ENCODE measurements at places on chromosomes 12 and 14.

- DNase-seq: no peak
Observed at GRCh38 chr14:96102081-96102856, 63.1 kb downstream of the C14orf132 start.

DNA sequence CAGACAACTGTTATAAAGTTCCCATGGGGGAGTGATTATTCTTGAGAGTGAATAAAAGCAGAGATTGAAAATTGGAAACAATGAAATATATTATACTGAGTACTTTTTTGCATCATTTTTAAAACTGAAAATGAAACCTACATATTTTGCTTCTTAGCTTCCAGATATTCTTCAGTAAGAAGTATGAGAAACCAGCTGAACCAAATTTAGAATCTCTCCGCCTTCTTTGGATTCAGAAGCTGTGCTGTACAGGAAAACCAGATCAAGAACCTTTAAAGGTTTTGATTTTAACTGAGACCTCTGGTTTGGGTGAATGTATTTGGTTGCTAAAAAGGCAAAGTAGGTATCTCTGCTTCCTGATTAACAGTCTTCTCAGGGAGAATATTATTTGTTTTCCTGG, 109.4 kb downstream of the AKAP6 start:
- DNase-seq: no peak

DNA sequence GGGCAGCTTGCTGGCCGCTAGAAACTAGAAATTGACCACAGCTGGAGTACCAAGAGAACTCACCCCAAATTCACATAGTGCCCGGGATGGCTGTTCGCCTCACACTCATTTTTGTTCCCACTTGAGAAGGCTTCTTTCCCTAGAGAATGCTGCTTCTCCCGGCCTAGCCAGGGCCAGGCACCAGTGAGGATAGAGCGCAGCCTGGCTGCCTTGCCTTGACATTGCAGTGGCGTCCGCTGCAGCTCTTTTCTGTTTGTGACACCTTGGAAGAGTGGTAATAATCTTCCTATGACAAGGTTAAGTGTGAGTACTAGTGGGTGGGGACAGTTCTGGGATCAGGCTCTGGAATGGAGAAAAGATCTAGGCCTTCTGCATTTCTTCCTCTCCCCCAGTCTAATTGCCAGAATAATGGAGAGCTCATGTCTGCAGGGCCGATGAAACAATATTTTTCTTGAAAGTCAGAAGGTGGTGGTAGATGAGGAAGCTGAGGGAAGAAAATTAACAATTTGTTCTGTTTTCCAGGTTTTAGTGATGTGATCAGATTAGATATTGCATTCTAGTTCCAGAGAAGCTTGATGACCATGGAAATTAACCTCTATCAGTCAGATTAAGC, 3.7 kb downstream of the TMEM253 start:
- DNase-seq: peak; percentile 55

DNA sequence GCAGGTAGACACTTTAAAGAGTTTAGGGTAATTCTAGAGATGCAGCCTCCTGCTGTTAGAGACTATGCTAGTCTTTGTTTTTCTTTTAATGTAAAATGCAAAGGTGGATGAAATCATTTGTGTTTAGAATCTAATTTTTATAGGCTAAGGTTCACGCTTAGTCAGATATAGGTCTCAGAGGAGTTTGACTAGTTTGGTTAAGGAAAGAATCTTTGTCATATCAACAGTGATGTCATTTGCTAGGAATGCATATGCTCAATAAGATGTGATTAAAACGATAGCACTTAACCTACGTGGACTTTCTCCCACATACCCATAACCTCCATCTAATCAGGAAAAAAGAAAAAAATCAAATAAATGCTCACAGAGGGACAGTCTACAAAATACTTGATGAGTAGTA, 859.3 kb upstream of the ATXN7L3B start:
- no peak for DNase-seq

DNA sequence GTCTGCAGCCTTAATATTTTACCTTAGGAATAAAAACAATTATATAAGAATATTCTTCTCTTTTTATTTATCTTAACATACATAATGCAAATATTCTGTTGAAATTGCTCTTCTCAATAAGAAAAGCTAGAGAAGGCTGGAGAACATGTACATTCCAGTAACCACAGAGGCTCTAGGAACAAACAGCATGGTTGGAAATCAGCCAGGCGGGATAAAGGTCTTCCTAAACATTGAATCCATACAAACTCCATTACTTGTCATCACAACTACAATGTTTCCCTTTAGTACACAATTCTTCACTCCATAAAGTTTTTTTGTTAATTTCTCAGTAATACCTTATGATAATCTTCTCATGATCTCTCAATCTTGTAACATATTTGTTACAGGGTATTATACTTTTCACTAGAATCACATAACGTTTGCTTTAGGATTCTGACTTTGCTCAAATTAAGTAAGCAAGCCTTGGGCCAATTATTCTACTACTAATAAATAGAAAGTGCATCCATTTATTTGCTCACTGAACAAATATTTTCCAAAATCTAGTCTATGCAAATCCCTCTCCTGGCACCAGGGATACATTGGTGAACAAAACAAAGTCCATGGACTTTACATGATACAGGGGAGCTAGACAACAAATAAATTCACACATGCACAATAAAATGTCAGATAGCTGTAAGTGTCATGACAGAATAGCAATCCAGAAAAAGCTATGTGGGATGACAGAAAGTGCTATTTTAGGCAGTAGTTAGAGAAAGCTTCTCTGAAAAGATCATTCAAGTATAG, 237.5 kb upstream of the TMTC1 start:
- DNase-seq: no peak

DNA sequence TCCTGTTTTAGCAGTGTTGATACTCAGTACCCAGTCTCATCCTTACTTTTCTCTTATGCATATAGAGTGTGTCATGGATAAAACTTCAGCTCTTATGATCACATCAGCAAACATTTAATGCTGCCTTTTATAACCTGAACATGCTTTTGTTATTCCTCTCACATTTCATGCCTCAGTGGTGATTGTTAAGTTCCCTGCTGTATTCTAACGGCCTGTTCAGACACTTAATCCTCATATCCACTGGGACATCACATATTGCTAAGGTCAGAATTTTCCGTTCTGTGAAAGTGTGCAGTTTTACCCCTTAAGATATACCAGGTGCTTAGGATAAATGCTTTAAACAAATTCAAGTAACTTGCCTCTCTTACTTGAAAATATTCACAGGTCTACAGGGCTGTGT, 268.7 kb upstream of the SEL1L start:
- DNase-seq: no peak

DNA sequence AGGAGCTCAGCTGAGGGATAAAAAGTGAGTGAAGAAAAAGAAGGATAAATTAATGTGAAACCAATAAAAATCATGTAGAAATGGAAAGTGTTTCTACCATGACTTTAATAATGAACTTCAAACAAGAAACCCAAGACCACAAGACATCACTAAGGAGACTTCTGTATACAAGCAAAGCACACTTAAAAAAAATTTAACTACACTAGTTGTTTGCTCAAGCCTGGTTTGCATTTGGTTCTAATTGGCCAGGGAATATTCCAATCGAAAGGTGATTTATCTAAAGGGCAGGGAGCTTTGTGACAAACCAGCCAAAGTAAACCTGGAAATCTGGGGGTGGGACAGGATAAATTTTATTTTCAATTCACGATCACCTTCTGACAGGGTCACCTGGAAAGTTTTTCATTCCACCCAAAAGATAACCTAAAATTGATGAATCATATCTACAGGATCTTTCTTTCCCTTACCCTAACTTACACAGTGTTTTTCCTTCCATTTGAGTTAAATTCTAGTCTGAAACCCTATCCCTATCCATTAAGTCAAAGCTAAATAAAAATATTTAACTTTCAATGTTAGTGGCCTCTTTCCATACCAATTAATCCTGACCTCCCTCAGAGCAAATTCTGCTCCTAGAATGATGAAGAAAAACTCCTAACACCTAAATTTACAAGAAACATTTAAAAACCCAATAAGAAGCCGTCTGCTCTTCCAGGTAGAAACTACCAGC, 2.6 kb downstream of the EGLN3 start:
- no peak for DNase-seq

GRCh38 chr12:113463746-113464451, 7.8 kb downstream of the LHX5 start:
- DNase-seq: no peak

DNA sequence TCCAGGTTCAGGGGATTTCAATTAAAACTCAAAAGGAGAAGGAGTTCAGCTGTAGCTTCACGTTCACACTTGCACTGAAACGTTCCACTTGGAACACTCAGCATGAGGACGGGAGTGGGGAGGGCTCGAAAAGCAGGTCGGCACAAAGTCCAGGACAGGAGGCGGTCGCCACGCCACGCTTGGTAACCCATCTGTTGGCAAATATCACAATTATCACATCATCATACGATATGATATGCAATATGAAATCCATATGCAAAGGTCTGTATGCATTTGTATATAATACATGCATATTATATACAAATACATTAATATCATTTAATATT, 17.2 kb downstream of the ADGRD1 start:
- no peak for DNase-seq

- no peak for DNase-seq
Observed at GRCh38 chr12:68844788-68845695, 37.1 kb downstream of the MDM2 start.

GRCh38 chr12:21476949-21477348, 24.5 kb downstream of the RECQL start:
- no peak for DNase-seq

DNA sequence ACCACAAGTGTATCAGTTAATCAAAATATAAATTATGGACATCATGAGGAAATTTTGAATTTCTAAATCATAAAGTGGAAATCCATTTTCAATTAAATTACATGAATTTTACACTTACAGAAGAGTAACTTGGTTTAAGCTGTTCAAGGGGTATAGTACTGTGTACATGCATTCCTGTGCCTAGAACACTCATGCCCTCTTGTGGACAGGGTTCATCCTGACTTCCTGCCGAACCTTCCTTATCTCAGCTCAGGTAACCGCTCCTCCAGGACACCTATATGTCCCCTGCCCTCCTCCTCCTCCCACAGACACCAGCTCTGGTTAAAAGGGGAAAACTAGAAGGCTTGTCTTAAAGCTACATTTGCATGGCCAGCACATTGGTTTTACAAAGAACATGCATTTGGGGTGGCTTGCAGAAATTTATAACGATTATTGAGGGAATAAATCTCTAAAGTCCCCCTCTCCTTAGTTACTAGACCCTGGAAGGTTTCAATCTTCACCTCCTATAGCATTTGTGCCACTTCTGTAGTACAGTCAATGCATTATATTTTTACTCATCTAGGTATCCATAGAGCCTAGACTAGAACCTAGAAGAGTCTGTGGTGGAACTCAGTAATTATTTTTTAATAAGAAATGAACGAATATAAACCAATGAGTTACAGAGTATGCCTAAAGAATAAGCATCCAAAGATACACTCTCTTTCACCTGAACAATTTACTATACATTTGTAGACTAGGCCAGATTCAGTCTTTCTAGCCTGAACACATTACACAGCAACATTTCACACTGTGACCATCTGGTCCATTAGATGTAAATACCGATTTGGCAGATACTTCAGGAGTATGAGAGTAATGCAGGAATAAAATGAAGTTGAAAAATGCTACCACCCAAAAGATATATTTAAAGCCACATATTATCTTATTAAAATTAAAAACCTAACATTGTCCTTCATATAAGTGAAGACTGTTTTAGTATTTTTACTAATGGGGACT, 345.6 kb downstream of the PAWR start:
- no peak for DNase-seq

Measured in activated gamma-delta T cell treated with Interleukin-2 at 50 U/mL for 16 hours (primary cell).